ENCODE measurements at places on chromosomes 5 and 9. TPM values are rescaled to one million over a fixed set of nuclear protein-coding genes. Genes with fewer than 3 reads are reported as not detected.

ALDH7A1 gene
- total RNA-seq, result 40.2 TPM

ARHGEF37 gene
- 5.6 TPM for total RNA-seq

LHX3 gene
- not detected for total RNA-seq

RGS7BP gene
- total RNA-seq, result 0.33 TPM

TRIM23 gene
- total RNA-seq, result 17.8 TPM

LRRC19 gene
- total RNA-seq, result not detected

SH3TC2 gene
- total RNA-seq, result 1.1 TPM

FUT7 gene
- not detected for total RNA-seq

ODF2 gene
- total RNA-seq, result 22.5 TPM

TUSC1 gene
- 34.8 TPM for total RNA-seq

GMCL2 gene
- not detected for total RNA-seq

SLC36A3 gene
- total RNA-seq, result not detected

MCC gene
- 15.5 TPM for total RNA-seq
